ENCODE measurements at places on chromosomes 1 and 21. TPM values are rescaled to one million over a fixed set of nuclear protein-coding genes. Genes with fewer than 3 reads are reported as not detected.

The MXRA8 gene
- 1.1 TPM for total RNA-seq

The UBXN10 gene
- 0.21 TPM for total RNA-seq

The CDC73 gene
- total RNA-seq, result 37.2 TPM

The MYBPH gene
- total RNA-seq, result not detected

The ZNF648 gene
- total RNA-seq, result not detected

The CIART gene
- total RNA-seq, result 4.8 TPM

The NFASC gene
- total RNA-seq, result 0.34 TPM

The VASH2 gene
- not detected for total RNA-seq

The ADGRL2 gene
- 38.6 TPM for total RNA-seq

The CASQ2 gene
- 0.07 TPM for total RNA-seq

All from nasal cavity respiratory epithelium epithelial cell of viscerocranial mucosa (primary cell).